Fibroblast of upper back skin (primary cell): ENCODE measurements at places on chromosomes 16 and 17.
A peak's percentile ranks its signal among the peaks of the same experiment; 100 is the strongest.

DNA sequence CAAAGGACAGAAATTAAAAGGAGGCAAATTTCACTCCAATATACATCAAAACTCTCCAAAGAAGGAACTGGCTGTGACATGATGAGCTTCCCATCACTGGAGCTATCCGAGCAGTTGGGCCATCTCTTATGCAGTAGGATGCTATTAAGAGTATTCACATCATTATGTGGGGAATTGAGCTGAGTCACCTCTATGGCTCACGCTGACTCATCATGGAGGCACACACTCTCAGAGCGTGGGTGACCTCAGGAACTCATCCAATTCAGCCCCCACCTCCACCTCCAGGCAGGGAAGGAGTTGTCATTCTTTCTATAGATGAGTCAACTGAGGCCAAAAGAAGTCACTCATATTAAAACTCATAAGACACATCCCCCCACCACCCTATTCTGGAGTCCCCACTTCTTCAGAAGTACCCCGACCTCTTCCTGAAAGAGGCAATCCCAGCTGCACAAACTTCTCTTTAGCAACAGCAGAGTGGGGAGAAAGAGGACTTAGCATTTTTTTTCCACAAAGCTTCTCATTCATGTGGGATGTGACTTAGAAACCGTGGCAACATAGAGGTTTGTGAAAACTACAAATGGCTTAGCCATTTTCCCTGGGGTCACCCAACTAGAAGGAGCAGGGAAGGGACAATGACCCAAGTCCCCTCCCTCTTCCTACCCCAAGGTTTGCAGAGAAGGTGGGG is 32.5 kb downstream of the ABCC12 start:
- DNase-seq, result peak; percentile 100

- no peak for DNase-seq
These were observed 46.4 kb downstream of the ZNF207 start for GRCh38 chr17:32396343-32396742.

DNA sequence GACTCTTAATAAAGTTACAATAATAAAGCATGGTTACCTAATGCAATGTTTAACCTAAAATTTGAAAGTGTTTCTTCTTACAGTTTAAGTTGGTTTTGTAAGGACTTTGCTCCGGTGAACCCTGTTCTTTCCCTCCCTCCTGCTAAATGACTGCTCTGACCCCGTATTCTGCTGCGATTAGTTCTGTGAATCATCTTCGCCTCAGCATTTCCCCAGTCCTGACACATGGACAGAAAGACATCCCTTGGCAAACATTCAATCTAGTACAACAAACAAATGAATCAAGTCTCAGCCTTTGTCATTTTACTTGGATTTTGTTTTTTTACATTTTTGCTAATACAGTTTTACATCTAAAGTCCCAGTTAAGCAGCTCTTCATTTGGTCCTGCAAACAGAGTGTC is 15.4 kb downstream of the KCNJ2 start:
- DNase-seq, result peak; percentile 72

GRCh38 chr16:13875614-13876284 is 44.2 kb upstream of the ERCC4 start:
- DNase-seq, result no peak

- no peak for DNase-seq
These were observed 558 bp downstream of the HSD3B7 start for GRCh38 chr16:30985401-30986128.

GRCh38 chr16:83577078-83577745 is 230.6 kb upstream of the HSBP1 start:
- DNase-seq, result no peak

- no peak for DNase-seq
These were observed 10.9 kb upstream of the TMEM98 start for GRCh38 chr17:32917081-32917480.

- no peak for DNase-seq
These were observed 110.3 kb downstream of the TOX3 start for GRCh38 chr16:52436339-52437276.

GRCh38 chr16:66428682-66429251 is 1.7 kb downstream of the BEAN1 start:
- no peak for DNase-seq

GRCh38 chr16:27224271-27224737 is 21.0 kb downstream of the KDM8 start:
- DNase-seq, result no peak

DNA sequence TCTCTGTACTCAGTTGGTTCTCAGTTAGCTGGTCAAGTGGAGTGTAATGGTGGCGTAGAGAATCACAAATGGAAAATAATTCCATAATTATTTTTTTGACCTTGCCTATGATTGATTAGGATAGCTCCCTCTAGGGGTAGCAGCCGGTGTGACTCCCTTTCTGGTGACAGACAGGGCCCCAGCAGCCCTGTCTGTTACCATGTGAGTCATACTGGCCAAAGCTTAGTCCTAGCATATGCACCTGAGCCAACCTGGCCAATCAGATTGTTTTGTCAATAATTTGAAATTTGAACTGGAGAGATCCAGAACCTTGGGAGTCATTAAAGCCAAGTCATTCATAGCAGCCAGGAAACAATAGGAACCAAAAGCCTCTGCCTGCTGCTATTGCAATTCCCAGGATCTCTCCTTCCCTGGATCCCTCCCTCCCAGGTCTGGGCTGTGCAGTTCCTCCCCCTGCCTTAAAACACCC is 5.6 kb downstream of the PNPO start:
- peak; percentile 77 for DNase-seq

GRCh38 chr16:28010671-28011070 is 52.8 kb downstream of the GSG1L start:
- DNase-seq, result no peak

DNA sequence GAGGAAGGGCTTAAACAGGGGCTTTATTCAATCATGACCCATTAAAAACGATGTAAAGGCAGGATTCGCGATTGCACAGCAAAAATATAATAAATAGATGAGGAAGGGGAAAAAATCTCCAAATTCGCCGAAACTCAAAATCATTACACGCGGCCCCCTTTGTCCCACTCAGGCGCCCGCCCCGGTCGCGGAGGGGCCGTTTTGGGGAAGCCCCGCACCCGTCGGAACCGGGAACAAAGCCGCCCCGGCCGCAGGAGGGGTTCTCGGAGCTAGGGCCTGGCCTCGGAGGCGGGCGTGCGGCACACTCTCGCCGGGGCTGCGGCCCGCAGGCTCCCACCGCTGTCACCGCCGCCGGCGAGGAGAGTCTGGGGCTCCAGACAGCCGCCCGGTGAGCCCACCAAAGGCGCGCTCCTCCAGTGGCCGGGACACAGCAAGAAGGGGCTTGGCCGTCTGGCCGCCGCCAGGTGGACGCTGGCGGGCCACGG is 521 bp downstream of the C16orf87 start:
- DNase-seq, result no peak

GRCh38 chr16:81451753-81452680 is 7.4 kb downstream of the CMIP start:
- no peak for DNase-seq

DNA sequence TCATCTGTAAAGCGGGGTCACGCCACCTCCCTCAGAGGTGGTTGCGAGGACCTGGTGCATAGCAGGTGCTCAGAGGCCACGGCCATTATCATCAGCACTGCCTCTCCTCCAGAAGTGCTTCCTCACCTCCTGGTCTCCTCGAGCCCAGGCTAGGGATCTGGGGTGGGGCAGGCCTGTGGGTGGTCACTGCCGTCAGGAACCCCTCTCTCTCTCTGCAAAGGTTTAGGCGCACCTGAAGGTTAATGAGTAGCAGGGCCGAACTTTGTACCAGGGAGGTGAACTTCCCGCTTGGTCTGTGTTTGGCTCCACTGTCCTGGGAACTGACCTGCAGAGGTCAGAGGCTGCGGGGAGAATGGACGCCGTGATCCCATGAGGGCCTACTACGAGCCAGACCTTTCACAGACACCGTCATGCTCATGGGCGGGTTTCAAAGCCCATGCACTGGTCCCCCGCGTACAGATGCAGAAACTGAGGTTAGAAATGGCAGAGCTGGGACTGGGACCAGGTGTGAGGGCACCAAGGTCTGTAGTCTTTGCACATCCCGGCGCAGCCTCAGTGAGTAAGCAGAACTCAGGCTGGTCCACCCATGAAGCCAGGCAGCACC is 13.8 kb downstream of the JUP start:
- no peak for DNase-seq

GRCh38 chr17:37502009-37502936 is 12.6 kb downstream of the DUSP14 start:
- no peak for DNase-seq

DNA sequence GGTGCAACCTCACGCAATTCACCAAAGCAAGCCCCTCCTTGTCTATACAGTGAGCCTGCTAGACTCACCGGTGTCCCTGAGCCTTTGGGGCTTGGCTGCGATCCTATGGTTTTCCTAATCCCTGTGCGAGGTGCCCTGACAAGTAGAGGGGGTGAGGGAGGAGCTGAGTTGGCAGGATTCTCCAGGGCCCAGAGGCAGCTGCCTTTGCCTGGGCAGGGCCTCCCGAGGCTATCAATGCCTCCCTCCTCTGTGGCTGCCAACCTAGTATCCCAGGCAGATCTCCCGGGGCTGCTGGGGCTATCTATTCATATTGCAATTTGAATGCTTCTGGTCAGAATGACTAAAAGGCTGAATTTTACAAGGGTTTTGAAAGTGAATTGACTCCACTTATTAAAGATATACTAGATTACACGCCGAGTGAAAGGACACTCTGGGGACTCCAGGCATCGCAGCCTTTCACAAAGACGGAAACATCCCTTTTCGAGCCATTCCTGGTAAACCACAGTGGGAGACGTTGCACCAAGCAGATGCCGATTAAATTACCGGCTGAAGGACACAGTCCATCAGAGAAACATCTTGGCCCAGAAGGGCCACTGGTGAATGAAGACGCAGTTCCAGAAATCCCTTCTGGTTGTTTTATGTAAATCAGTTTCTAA is 11.3 kb upstream of the PITPNM3 start:
- peak; percentile 65 for DNase-seq

DNA sequence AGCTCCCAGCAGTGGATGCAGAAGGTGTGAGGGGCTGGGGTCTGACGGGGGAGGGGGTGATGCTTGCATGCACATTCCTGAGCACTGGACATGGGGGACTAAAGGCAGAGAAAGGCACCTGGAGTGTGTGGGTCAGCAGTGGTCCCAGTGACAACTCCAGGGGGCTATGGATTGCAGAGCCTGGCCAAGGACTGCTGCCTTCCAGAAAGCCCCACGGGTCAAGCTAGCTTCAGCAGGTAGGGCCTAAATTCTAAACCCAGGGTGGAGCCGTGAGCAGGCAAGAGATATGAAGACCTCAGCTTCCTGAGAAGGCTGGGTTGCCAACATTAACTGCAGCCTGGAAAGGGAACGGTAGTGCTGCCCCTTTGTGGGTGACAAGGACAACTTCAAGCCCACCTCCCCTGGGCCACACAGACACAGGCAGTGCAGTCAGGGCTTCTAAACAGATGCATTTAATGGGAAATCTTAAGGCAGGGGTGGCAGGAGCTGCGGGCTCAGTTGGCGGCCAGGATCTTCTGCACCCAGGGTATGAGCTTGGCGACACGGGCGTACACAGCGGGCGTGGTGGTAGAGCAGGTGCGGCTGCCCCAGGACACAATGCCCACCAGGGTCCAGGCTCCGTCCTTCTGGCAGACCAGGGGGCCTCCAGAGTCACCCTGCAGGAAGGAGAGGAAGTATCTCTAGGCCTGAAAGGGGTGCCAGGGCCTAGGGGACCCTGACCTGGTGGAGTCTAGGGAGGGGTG is 3.1 kb downstream of the CTRB2 start:
- no peak for DNase-seq

GRCh38 chr17:72765368-72766153 is 326.9 kb downstream of the SLC39A11 start:
- peak; percentile 4 for DNase-seq

GRCh38 chr17:28228986-28229729 is 89.8 kb upstream of the TMEM97 start:
- no peak for DNase-seq

GRCh38 chr17:33572615-33573014 is 279.5 kb upstream of the ASIC2 start:
- no peak for DNase-seq

- DNase-seq, result peak; percentile 36
These were observed 646.6 kb downstream of the TOX3 start for GRCh38 chr16:51900221-51900780.

DNA sequence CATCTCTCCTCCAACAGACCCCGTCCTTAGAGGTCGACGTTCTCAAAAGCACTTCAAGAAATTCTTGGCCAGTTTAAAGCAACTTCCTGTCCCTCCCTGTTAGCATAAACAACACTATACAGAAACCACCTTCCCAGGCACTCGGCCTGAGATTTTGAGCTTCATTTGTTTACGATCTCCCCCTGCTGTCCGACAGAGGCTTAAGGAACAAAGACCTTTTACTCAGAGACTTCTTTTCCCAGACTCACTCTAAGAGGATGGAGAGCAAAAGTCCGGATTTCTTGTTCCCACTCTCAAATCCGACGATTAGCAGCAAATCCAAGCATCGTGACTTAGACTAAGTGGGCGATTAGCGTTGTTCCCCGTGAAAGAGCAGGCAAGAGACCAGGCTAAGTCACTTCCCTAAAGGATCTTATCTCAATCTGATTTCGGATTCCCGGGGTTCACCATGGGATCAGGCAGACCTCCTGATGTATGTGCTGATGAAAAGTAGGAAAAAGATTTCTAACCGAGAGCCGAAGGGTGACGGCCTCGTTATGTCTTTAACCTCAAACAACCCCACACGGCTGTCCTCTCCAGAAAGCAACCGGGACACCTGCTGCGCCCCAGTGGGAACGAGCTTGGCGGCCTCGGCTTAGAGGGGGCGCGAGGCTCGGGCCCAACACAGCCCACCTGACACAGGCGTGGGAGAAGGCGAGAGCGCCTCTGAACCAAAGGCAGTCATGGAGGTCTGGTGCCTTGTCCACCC is 598 bp downstream of the INPP5K start:
- DNase-seq, result peak; percentile 78

DNA sequence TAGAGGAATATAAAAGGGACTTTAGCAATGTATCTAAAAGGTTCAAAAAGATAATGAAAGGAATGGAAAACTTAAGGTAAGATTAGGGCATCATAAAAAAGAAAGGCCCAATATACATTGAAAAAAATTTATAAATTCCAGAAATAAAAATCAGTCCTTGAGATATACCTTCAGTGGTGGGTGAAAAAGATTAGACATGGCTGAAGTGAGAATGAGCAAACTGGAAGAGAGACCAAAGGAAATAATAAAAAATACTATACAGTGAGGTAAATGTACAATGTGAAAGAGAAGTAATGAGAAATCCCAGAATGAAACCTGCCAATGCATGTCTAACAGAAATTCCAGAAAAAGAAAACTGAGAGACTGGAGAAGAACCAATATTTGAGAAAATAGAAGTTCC is 42.9 kb upstream of the PMFBP1 start:
- no peak for DNase-seq

DNA sequence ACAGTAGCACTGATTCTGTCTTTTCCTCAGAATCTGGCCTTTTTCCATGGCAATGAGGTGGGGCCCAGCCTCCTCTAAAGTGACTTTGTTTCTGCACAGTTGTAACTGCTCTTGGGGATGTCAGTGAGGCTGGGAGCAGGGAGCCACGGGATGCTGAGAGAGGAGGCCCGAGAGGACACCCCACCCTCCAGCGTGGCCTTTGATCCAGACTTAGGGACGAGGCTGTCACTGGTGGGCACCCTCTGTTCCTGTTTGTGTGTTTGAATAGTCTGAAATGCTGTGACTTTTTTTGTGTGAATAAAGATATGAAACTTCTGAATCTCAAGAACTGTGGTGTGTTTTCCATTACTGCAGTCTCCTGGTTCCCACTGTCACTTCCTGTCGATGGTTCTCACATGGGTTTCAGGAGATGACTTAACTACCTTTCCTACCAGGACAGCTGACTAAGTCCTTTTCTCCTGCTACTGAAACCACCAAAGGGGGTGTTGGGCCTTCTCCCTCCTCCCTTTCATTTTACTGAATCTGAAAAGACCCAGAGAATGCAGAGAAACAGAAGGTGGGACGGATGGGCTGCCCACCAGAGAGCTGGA is 18.6 kb downstream of the KCTD2 start:
- DNase-seq, result peak; percentile 41
